ENCODE measurements at places on chromosomes 7 and 10.

- no peak for DNase-seq
Measured at GRCh38 chr7:114922652-114923402, 933 bp downstream of the MDFIC start.

DNA sequence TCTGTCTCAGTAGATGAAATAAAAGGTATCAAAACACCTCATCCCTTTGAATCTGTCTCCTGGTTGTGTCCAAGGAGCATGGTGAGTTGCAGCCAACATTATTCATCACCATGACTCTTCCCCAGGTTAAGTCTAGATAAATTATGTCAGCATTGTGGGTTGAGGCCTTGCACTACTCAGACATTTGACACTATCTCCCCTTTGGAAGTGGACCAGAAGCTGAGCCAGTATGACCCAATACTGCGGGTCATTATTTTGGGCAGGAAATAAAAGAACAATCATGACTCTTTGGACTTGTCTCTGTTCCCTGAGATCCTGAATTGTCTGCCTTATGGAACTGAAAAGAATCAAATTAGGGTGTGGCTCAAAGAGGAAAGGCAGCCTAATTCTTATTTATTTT lies 168.2 kb upstream of the FAM171A1 start:
- DNase-seq, result no peak

DNA sequence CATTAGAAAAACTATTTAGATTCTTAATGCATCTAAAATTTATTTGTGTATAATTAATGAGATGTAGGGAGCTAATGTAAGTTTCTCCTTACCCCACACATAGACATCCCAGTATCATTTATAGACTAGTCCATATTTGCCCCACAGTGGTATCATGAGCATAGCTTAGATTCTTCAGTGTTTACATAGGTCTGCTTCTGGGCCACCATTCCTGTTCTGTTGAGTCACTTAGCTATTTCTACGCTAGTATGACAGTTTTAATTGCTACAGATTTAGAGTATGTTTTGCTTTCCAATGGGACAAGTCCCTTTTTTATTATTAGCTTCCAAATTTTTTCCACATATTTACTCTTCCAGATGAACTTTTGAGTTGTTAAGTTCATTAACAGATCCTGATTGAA lies 69.4 kb downstream of the MCMBP start:
- no peak for DNase-seq

DNA sequence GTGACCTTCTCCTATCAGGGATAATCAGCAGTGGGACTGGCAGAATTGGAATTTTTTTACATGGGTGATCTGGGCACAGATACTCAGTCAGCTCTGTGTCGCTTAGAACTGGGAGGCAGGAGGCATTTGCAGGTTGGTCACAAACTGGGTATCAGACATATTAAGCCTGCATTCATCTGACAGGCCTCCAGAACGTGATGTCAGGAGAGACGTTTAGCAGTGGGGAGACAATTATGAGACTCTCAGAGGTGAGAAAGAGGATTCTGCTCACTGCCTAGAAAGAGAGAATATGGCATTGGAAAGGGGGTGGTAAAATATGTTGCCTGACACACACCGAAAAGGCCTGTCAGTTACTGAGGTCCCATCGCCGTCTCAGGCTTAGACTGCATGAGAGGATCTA lies 717.6 kb upstream of the GALNT17 start:
- no peak for DNase-seq

DNA sequence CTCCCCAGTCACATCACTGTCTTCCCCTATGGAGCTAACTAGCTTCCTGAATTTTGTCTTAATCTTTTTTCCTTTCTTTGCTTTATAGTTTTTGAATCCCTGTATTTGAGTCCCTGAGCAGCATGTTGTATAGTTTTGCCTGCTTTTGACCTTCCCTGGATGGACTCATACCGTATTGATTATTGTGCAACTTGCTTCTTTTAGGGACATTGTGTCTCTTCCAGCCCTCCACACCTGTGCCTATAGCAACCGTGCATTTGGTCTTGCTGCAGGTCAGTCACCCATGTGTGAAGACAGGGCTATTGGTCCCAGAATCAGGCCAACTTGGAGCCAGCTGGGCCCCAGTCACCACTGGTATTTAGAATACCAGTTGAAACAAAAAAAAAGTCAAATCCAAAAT lies 158.9 kb upstream of the ADCY1 start:
- no peak for DNase-seq

GRCh38 chr7:141118767-141119166 lies 44.9 kb downstream of the TMEM178B start:
- no peak for DNase-seq

DNA sequence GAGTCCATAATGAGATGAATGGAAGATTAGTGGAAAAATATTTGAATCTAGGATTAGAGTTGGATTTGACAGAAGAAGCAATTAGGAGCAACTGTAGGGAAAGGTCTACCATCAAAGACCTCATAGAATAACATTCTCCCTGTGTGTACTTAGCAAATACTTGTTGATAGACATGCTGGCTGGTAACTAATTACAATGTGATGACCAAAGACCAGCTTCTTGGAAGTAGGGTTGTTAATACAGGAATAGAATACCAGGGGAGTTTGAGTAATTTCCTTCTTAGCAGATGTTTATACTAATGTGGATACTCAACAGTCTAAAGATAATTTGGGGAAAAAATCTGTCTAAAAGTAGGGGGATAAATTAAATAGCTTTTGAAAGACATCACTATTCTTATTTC lies 357.5 kb upstream of the BMPER start:
- no peak for DNase-seq

GRCh38 chr7:8440670-8441069 lies 7.3 kb downstream of the NXPH1 start:
- DNase-seq, result no peak

GRCh38 chr7:79051915-79052314 lies 401.6 kb downstream of the MAGI2 start:
- no peak for DNase-seq

Data from occipital lobe (tissue), 3 donors.